Smooth muscle cell of bladder (primary cell): ENCODE measurements at places on chromosomes 7 and 10. TPM values are rescaled to one million over a fixed set of nuclear protein-coding genes. Genes with fewer than 3 reads are reported as not detected.

PAPOLB gene
- 0.09 and 0.14 TPM in 2 replicates for total RNA-seq

ACSL5 gene
- total RNA-seq, result 1.7 and 2.2 TPM in 2 replicates

PTPRN2 gene
- 0.71 and 0.74 TPM in 2 replicates for total RNA-seq

STEAP1B gene
- 4.6 and 6.9 TPM in 2 replicates for total RNA-seq

MEIG1 gene
- 0.28 TPM in 1 of 2 replicates, not detected in the other for total RNA-seq

NXPH1 gene
- not detected in 2 replicates for total RNA-seq

MLXIPL gene
- total RNA-seq, result 0.37 and 0.57 TPM in 2 replicates

PLA2G12B gene
- total RNA-seq, result not detected in 2 replicates

PNLIPRP1 gene
- not detected in 2 replicates for total RNA-seq

SPDYE9 gene
- not detected in 2 replicates for total RNA-seq

ASB15 gene
- total RNA-seq, result not detected in 2 replicates

EVX1 gene
- under 0.01 TPM in 1 of 2 replicates, not detected in the other for total RNA-seq

LBX1 gene
- total RNA-seq, result not detected in 2 replicates

PDLIM1 gene
- 14.0 and 23.5 TPM in 2 replicates for total RNA-seq

ENTPD1 gene
- total RNA-seq, result 0.74 and 4.0 TPM in 2 replicates

CHAT gene
- not detected in 2 replicates for total RNA-seq

TMEM229A gene
- total RNA-seq, result not detected in 2 replicates

GJD4 gene
- total RNA-seq, result not detected in 2 replicates

SOSTDC1 gene
- not detected in 2 replicates for total RNA-seq

MYO1G gene
- total RNA-seq, result under 0.01 and 0.09 TPM in 2 replicates

PRTFDC1 gene
- 19.4 and 23.3 TPM in 2 replicates for total RNA-seq

MRC1 gene
- under 0.01 TPM in 2 replicates for total RNA-seq

FAM25A gene
- total RNA-seq, result not detected in 2 replicates

LRRD1 gene
- 0.14 TPM in 1 of 2 replicates, not detected in the other for total RNA-seq

GIMAP4 gene
- total RNA-seq, result 0.28 TPM in 1 of 2 replicates, not detected in the other
